Suppressor macrophage (primary cell): ENCODE measurements at places on chromosomes 3 and 15.

DNA sequence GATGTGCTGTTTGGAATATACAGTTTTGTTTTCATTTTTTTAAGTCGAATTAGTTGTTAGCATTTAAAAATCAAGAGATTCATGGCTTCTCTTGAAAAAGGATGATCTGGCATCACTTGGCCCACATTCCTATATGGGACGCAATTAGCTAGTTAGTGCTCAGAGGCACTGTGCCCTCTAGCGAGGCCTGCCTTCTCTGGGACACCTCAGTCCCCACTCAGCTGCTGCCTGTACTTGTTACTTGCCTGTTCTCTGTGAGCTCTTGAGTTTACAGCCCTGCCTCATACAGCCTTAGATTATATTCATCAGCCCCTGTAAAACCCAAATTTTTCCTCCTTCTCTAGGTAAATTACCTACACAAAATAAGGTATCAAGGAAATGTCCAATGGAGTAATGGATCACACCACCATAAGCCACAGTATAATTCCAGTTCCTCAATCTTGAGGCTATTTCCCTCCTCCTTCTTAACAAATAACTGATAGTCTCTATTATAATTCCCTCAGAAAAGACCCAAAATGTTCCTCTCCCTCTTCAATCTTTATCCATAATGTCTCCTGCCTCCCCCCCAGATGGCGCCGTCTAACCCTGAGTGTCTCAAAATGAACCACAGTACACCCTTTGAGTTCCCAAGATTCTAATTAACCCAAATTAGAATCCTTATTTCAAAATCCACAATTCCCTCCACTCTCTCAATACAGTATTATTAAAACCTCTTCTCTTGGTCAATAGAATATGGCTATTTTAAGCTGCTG is 2.7 kb downstream of the ZMAT3 start:
- peak; percentile 34 for DNase-seq

GRCh38 chr15:78004919-78005634 is 72.4 kb downstream of the TBC1D2B start:
- no peak for DNase-seq

DNA sequence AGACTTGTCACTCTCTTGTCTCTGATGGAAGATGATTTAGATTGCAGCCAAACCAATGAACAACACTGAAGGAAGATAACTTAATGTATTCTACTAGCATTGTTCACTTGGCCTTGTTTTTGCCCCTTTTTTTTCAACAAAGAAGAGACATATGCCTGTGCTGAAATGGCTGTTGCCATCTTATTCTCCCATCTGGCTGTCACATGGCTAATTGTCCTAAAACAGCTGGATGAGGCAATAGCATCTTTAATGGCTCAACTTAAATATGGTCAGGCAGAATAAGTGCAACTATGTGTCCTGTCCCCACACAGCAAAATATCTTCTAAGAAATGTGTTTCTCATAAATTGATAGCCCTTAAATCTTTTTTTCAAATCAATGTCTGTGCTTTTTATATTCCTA is 576.9 kb downstream of the TUSC7 start:
- no peak for DNase-seq

- no peak for DNase-seq
These were observed 2.8 kb downstream of the PLSCR2 start for GRCh38 chr3:146466604-146467003.

DNA sequence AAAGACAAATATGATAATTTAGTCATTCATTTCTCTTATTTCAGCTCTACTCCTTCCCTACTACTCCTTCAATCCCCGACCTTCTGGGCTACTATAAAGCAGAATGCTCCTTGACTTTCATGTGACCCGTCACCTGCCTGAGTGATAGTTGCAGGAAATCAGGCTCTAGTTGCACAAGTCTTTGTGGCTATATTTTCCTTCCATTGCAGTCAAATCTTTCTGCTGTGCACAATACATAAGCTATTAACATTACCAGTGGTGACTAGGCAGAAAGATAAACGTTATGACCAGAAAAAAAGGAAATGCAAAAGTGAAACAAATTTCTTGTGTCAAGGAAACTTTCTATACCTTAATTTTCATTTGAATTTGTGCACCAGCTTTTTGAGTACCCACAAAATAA is 2.3 kb downstream of the SUCNR1 start:
- peak; percentile 84 for DNase-seq
